Peyer's patch (tissue), 4 donors: ENCODE measurements at places on chromosomes 3 and 15.

- DNase-seq, result no peak
Observed at GRCh38 chr3:32850226-32850625, 32.4 kb downstream of the TRIM71 start.

DNA sequence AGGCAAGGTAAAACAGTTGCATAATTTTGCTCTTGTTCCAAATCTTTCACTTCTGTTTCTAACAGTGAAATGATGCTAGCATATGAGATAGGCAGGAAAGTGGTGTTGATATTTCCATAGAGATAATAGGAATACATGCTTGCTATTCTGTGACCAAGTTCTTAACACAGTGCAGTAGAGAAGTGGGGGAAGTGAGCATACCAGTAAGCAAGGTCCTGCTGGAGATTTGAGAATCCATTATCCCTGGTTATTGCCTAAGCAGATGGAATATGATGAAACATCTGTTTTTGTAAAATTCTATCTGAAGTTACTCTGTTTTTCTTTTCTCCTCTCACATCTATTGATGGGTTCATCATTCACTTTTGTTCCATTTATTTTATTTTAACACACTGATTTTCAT, 28.7 kb downstream of the USP8 start:
- DNase-seq, result no peak

DNA sequence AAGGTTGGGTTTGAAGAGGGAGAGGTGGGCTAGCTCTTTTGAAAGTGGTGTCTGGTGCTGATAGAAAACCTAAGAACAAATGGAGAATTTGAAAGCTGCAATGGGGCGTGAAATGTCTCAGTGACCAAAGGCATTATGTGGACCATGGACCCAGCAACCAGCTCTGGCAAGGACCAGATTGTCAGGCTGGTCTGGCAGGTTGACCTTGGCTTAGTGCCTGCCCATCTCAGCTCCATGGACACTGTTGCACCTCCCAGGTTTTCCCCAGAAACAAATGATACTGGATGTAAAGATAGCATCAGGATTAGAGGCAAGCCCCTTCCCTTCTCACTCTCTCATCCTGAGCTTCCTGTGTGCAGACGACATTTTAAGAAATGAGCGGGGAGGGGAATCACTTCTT, 302.9 kb upstream of the LRRFIP2 start:
- DNase-seq, result no peak

- no peak for DNase-seq
Observed at GRCh38 chr3:36193448-36193847, 186.9 kb upstream of the STAC start.

DNA sequence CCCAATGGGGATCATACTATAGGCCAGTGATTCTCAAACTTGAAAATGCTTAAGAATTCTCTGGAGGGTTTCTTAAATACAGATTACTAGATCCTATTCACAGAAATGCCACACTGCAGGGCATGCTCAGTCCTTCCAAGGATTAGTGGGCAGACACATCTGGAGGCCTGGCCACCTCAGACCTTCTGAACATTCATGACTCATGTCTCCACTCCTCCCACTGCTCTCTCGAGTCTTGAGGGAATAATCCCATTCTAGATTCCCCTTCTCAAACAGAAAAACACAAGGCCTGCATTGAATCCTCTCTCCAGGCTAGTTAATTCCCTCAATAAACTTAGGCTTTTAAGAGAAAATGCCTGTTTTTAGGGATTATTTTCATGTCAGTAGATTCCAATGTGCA, 22.1 kb downstream of the ZNF621 start:
- DNase-seq, result no peak

GRCh38 chr15:25177955-25178801, 223.4 kb downstream of the SNRPN start:
- DNase-seq, result peak; percentile 3

- DNase-seq, result no peak
Observed at GRCh38 chr3:20563251-20563650, 377.2 kb upstream of the SGO1 start.
